ENCODE measurements at places on chromosomes 6 and 20.

DNA sequence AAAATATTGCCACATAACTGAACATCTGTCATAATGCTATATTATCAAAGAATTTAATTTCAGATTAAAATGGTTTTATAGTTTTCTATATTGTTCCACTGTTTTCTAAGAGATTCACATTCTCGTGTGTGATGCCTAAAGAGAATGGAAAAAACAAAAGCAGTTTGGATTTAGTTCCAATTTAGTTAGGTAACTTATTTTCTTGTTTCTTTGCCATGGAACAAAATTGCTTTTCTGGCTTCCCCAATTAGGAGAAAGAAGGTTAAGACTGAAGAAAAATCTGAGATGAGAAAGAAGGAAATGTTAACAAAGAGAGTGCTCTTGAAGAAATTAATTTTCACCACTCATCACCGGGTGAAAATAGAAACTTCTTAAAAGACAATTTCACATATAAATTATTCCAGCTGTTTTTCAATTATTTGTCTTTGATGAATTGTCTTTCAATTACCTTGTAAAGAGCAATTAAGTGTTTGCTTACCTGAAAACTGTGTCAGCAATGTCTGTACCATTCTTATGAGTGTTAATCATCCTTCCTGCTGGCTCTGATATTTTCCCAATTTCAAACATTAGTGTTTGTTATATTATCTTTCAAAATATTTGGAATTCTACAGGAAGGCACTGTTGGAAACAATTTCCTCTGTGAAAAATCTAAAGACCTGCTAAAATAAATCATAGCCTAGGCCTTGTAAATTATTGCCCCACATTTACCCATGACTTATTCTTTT is 19.5 kb downstream of the PHACTR2 start:
- no peak for DNase-seq

DNA sequence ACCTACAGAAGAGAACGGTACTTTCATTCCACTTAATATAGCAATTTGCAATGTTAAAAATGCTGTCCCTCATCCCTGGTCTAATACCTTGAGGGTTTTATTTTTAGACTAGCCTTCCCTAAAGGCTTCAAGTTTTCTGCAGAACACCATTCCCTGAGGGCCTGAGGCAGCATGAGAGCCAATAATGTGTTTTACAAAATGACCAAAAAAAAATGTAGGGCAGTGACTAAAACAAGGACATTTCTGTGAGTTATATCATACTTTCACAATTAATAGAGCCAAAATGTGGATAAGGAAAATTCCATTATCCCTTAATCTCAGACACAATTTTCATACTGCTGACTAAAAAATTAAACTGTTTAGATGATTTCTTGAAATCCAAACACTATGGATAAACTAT is 22.7 kb downstream of the GPR63 start:
- DNase-seq: no peak

GRCh38 chr6:68834551-68834950 is 199.5 kb downstream of the ADGRB3 start:
- DNase-seq: no peak

DNA sequence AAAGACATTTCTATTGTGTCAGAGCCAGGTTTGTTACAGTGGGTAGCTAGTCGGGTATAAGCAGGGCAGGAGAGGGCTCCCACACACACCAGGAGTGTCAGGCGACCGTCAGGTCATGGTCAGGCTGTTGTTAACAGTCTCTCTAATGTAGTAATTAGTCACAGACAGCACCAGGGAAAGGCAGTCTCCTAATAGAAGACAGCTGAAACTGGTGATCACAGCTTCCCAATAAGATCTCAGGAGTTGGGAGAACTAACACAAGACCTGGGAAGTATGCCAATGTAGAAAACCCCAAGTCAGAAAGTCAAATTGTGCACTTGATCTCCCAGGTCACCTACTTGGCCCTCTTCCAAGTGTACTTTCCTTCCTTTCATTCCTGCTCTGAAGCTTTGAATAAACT is 53.0 kb upstream of the GPR6 start:
- no peak for DNase-seq

GRCh38 chr20:17875981-17876385 is 92.6 kb downstream of the SNX5 start:
- no peak for DNase-seq

- DNase-seq: no peak
These were observed 20.1 kb upstream of the NOL4L start for GRCh38 chr20:32605167-32605656.

GRCh38 chr6:128414943-128415342 is 105.5 kb downstream of the PTPRK start:
- DNase-seq: no peak

DNA sequence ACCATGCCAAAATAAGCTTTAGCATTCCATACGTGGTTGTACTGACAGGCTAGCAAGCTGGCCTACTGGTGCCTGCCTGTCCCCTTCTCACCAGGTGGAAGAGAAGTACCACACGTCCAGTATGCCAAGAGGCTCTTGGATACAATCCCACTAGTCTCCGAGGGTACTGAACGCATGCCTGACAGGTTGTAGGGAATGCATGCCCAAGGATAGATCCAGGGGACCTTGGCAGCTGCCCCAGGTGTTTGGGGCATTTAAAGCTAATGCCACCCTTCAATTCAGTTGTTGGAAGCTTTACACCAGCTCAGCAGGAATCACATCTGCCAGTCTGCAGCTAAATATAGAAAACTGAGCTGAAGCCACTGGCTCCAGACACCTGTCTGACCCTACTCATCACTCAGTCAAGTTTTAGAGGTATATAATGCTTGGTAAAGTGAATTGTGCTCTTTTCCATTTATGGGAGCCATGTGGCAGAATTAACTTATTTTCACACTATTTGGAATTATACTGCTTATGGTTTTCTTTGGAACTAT is 4.9 kb downstream of the TUBB2B start:
- DNase-seq: no peak

- no peak for DNase-seq
These were observed 114.3 kb downstream of the EYA2 start for GRCh38 chr20:47008842-47009518.

DNA sequence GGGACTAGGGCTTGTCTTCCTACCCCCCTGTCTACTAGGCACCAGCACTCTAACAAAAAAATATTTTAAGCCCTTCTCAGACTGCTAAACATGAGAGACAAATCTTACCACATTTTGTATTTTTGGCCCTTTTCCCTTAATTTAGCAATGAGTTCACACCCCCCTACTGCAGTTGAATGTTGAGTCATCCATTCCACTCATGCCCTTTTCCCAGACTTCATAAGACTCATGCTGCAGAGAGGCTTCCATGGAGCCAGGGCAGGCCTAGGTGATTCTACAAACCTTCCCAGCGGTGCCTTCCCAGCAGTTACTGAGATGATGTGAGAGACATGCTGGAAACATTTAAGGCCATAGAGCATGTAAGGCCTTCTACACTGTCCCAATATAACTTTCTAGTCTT is 53.9 kb downstream of the PXDC1 start:
- DNase-seq: no peak

- no peak for DNase-seq
These were observed 45.0 kb upstream of the TRIM26 start for GRCh38 chr6:30258204-30258603.

DNA sequence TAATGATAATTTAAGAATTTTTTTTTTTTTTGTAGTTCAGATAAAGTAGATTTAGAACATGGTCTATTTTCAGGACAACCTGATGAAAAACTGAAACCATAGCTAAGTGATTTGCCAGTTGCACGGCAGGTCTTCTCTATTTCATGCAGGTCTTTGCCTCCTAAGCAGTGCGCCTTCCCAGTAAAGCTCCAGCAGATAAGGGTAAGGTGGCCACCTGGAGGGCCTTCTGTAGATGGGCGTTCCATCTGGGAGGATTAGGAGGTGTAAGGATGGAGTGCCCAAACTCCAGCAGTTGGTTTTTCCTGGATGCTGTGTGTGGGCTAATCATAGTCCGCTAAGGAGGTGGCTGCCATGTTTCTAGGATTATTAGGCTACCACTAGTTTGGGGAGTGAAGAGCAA is 107.1 kb downstream of the ARID1B start:
- no peak for DNase-seq

DNA sequence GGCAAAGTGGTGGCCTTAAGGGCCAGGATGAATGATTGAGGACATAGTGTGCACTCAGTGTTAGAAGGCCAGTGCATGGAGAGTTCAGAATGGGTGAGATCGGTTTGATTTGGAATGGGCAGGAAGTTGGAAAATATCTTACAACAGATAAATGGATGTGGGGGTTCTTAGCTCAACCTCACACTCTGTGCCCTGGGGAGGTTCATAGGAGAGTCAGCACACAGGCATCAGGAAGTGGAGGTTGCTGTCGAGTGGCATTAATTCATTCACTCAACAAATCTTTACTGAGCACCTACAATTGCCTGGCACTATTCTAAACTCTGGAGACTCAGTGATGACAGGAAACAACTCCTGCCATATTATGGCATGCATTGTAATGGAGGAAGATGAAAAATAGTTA is 313.7 kb upstream of the SUPT3H start:
- no peak for DNase-seq

DNA sequence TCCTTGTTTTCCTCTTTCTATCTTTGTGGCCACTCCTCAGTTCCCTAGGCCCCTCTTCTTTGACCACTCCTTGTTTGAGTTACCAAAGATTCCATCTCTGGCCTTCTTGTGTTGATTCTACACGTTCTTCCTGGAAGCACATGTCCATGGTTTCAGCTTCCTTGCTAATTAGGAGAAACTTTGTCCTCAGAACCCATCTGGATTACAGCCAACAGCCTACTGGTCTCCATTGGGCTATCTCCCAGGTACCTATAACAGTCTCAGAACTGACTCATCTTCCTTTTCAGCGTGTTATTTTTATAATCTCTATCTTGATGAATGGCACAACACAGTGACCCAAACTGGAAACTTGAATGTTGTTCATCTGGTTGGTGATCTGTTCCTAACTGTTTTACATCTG is 17.5 kb downstream of the PTPRA start:
- no peak for DNase-seq
